ENCODE measurements at places on chromosomes 7 and 10.

DNA sequence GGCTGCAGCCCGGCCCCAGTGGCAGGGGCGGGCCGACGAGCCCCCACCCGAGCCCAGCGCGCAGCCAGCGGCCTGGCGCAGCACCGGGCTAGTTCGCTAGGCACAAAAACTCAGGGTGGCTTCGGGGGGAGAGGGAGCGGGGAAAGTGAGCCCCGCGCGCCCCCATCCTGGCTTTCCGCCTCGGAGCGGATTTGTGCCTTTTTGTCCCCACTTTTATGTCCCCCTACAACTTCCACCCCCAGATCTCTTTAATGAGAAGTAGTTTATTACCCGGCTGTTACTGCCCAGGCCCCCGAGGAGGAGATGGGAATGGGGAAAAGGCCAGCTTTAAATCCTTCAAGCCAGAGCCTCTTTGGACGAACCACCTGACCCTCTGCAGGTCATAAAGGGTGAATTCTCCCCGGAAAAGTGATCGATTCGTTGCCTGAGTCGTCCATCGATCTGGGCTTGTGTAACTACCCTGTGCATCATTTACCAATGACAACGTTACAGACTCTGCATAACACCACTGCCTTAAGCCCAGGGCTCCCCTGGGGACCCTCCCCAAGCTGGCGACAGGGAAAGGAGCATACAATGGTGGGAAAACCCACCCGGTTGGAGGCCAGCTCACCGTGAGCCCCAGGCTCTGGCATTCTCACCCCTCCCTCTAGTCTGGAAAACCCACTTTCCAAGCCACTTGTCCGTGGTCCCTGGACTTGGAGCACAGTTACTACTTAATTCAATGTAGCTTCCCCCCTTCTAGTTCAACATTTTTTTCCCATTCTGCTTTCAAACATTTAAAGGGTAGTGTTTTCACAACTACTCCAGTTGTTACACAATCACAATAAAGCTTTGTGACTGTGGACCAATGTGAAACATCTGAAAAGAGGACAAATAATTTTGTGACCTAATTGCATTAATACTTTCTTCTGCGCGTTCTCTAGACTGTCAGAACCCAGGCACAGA is 748 bp upstream of the SH3PXD2A start:
- no peak for DNase-seq

DNA sequence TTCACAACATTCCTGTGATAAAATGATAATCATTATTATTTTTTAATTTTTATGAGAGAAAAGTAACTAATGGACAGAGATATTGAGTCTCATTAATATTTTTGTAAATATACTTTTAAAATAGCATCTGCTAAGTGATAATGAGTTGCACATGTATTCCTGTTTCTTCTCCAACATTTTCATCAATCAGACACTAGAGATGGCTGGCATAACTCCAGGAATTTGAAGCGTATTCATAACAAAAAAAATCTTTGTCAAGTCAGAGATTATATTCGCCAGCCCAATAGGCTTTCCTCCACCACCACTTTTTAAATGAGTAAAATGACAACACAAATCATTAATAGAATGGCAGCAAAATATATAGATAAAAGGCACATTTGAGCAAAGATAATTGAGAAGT is 524.0 kb upstream of the KCND2 start:
- DNase-seq = no peak

DNA sequence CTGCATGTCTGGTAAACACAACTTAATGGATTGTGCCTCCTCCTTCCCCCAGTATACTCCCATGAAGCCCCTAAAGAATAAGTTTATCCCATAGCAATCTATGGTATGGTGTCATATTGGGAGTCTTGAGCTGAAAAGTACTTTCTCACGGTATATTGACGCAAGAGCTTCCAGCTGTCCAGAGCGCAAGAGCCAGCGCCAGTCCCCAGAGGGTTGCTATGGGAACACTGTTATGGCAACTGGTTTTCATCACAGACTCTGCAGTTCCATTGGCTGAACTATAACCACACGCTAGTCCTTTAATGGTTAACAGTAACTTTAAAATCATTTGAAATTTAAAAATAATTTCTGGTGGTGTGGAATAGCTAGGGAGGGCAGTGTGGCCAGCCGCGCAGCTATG is 46.9 kb downstream of the PRPF18 start:
- no peak for DNase-seq

DNA sequence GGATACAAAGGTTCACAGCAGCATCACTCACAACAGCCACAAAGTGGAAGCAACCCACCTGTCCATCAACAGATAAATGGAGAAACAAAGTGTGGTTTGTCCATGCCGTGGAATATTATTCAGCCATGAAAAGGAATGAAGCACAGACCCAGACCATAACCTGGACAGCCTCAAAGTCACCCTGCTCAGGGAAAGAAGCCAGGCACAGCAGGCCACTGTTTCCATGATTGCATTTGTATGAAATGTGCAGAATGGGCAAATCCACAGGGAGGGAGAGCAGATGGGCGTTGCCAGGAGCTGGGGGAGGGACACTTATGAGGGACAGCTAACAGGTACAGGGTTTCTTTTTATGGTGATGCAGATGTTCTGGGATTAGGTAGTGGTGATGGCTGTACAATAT is 30.3 kb downstream of the FOXL3 start:
- no peak for DNase-seq

GRCh38 chr7:92534572-92534971 is 6.0 kb downstream of the RBM48 start:
- DNase-seq = no peak

DNA sequence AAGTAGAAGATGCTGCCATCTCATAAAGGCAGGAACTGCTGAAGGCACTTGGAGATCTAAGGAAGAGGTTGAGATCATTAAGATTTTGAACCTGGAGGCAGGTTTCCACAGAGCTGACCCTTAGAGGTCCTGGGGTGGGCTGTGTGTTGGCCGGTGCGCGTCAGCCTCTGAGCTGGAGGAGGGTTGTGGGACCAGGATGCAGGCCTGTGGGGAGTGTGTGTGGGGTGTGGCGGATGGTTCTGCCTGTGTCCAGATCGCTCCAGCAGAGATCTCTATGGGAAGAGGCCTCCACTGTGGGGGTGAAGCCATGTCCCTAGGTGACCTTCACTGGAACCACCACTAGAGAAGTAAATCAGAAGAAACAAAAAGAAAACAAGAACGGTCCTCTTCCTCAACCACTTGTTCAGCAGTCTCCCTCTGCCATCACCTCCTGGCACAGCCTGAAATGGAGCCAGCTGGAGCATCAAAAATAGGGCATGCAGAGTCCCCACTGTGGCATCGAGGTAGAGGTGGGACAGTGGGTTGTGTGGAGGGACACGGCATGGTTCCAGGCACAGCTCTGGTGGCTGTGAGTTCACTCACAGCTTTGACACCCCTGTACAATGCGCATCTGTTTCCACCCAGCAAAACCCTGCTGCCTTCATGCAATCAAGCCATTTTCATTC is 453.8 kb downstream of the TCERG1L start:
- DNase-seq = no peak

DNA sequence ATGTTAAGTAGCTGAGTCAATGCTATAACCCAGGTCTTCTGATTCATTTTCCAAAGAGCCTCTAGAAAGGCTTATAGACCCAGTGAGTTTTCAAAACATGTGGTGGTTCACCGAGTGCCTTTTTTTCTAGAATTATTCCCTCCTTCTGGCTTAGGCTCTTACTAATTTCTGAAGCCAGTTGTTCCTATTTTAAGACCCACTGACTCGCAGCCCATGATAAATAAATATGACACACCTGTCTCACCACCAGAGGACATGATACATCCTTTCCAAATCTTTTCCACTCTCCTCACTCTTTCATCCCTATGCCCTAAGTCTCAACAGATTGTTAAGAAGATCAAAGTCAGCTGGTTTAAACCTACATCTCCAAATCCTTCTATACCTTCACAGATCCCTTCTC is 126.0 kb upstream of the WNT16 start:
- DNase-seq = no peak

DNA sequence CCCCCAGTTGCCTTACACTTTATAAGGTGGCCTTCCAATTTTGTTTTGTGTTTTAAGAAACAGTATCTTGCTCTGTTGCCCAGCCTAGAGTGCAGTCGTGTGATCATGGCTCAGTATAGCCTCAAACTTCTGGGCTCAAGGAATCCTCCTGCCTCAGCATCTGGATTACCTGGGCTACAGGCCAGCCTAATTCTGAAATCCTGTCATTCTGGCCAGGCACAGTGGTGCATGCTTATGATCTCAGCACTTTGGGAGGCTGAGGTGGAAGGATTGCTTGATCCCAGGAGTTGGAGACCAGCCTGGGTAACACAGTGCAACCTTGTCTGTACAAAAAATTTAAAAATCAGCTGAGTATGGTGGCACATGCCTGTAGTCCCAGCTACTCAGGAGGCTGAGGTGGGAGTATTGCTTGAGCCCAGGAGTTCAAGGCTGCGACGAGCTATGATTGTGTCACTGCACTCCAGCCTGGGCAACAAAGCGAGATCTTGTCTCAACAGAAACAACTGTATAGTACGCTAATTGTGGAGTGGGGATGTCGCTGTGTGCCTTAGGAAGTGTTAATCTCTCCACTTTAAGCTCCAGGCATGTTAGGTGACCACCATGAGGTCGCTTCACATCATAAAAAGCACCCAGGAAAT is 24.7 kb upstream of the RBM33 start:
- DNase-seq = no peak

DNA sequence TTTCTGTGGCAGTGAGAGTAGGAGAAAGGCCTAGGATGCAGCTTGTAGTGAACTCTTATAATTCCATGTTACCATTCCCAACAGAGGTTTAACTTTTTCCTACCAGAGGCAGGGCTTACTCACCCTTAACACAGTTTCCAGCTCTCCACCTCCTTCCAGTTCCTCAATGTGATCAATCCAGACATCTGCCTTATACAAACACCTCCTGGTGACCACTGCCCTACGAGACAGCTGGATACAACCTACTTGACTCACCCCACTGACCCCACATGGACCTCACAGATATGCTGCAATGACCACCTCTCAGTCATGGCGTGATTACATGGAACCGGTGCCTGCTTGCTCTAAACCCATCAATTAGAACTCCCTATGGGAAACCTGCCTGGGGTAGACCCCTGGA is 326.5 kb downstream of the TNS3 start:
- no peak for DNase-seq

DNA sequence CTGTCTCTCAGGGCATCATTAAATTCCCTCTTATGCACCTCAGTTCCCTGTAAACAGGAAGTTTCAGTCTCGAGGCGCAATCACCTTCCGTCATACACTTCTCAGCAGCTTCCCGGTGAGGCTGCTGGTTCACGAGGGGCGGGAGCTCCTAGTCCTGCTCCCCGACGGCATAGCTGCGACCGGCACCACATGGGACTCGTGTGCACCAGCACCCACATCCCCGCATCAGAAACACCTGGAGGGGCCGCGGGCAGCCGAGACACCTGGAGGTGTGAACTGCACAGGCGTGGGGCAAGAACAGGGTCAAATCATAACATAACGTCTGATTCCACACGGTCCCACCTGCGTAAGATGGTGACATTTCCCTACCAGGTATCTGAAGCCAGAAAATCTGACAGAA is 52.7 kb downstream of the DIP2C start:
- no peak for DNase-seq

DNA sequence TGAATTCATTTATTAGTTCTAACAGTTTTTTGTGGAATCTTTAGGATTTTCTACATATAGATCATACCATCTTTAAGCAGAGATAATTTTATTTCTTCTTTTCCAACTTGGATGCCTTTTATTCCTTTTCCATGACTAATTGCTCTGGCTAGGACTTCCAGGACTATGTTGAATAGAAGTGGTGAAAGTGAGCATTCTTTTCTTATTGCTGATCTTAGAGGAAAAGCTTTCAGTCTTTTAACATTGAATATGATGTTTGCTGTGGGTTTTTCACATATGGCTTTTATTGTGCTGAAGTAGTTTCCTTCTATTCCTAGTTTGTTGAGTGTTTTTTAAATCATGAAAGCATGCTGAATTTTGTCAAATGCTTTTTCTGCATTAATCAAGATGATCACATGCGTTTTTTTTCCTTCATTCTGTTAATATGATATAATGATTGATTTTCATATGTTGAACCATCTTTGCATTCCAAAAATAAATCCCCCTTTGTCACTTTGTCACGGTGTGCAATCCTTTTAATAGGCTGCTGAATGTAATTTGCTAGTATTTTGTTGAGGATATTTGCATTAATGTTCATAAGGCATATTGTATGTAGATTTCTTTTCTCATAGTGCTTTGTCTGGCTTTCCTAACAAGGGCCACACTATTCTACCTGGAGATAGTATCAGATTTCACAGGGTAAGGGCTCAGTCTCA is 92.9 kb downstream of the ZNF467 start:
- DNase-seq = no peak
